Activated T-cell treated with anti-CD3 and anti-CD28 coated beads, Interleukin-2, amount 50 U/mL, for 4 hours (primary cell): ENCODE measurements at places on chromosomes 3 and 15.

DNA sequence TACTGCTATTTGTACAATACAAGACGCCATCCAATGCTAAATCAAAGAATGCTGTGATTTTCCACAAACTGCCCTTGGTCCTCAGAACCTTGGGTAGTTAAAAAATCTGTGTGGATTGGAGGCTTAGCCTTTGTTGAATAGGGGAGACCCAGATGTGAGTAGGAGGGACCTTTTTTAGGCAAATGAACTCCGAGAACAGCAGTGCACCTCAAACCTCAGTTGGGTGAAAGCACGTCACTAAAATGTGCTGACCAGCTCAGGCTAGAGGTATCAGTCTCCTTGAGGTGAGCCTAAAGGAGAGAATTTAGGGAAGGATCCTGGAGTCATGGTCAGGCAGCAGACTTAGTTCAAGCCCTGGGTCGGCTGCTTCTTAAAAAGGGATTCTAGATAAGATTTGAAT, 200.7 kb downstream of the SOX2 start:
- no peak for DNase-seq

DNA sequence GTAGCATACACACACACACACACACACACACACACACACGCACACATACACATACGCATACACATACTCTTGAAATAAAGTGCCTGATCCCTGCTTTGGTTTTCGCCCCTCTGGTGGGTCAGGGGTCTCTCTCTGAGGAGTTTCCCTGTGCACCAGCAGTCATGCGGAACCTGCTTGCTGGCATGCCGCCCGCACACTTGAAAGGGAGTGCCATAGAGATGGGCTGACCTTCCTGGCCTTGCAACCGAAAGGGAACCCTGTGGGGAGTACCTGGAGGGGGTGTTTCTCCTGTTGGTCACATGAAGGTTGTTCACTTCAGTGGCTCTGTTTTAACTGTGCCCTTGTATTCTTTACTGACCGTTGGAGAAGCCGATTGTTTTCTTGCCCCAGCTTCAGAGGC, 752.3 kb downstream of the NR2F2 start:
- DNase-seq: no peak

DNA sequence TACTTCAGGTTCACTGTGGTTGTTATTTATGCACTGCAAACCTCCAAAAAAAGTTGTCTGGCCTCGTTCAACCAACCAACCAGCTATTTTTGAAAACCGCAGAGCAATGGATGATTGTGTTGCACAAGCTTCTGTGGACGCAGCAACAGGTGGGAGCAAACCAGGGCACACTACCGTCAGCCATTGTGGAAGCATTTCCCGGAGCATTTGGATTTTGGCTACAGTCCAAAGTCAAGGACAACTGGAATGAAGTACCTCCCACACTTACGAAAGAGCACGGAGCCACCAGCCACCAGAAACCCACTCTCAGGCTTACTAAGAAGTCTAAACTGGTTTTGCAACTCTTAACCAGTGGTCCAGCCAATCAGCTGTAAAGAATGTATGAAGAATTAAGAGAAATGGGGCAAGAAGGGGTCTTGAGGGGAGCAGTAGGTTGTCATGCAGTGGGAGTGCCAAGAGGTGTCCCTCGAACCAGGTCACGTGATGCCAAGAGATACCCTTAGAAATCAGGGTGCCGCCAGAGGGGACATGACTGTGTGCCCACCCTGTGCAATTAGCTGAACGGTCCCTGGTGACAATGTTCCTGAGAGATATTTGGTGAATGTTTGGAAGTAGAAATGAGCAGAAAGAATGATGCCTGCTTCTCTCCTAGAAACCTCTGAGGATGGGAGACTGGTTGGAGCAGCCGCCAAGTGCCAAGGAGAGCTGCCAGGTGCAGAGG, 68.9 kb upstream of the PCSK6 start:
- DNase-seq: no peak

DNA sequence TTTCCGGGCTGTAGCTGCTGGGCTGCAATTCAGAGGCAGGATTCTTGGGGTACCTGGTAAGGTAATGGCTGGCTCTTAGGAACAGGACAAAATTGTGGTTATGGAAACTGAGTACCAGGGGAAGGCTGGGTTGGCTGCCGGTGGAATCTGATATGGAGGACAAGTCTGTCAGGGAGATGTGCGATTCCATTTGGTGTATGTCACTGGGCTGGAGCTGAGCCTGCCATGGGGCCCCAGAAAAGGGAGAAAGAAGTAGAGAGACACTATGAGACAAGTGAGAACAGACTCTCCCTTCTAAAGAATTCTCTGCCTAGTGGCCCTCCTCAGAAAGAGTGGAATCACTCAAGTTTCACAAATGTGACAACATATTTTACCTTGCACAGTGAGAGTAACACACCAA, 368.2 kb upstream of the ROPN1 start:
- DNase-seq: no peak

DNA sequence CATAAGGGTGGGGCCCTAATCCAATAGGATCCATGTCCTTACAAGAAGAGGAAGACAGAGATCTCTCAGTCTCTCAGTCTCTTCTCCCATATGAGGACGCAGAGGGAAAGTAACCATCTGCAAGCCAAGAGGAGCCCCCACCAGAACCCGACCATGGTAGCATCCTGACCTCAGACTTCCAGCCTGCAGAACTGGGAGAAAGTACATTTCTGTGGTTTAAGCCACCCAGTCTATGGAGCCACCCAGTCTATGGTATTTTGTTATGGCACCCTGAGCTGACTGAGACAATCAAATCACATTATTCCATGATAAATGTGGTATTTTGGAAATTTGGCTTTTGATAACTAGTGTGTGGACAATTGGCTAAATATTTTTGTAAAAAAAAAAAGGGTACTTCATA, 101.5 kb upstream of the TMC3 start:
- no peak for DNase-seq

- DNase-seq: no peak
Measured at GRCh38 chr3:189659571-189659970, 28.4 kb downstream of the TP63 start.
